ENCODE measurements at places on chromosomes 16 and 17.

DNA sequence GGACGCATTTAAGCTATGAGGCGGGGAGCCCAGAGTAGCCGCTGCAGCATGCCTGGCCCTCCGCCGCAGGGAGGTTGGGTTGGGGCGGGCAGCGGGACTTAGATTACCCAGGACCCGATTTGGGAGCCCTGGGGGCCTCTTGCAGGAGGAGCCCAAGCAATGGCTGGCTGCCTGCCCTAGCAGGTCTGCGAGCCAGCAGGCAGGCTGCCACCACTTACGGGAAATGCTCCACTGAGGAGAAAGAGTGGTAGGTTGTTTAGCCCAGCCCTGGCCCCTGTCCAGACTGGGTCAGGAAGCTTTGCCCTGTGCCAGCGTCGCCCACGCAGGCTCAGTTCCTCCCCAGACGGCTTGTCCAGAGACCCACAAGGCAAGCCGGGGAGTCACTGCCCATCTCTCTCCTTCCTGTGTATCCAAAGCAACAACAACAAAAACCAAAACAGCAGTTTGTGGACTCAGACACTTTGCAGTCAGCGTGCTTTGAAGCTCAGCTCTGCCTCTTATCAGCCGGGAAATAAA lies 10.3 kb upstream of the TVP23A start:
- H3K4me1 ChIP-seq: peaks cover 51% of the 10 kb centered on the region
- DNase-seq: peak; percentile 94
- H3K27ac ChIP-seq: peak overlapping the region; percentile 93
- no peaks in the 10 kb centered on the region for H3K36me3 ChIP-seq
- no peak overlapping the region for H3K4me3 ChIP-seq
- H3K27me3 ChIP-seq: no peaks in the 10 kb centered on the region

DNA sequence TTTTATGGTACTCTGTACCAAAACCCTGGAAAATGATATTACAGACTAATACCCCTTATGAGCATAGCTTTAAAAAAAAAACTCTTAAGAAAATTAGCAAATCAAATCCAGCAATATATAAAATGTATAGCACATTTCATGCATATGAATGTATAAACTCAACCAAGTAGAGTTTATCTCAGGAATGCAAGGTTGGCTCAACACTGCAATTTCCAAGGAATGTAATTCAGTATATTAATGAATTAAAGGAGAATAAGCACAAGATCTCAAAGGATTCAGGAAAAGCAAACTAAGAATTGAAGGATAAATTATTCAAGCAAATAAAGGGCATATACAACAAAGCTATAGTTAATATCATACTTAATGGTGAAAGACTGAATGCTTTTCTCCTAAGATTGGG lies 61.9 kb upstream of the RPL38 start:
- no peaks in the 10 kb centered on the region for H3K27me3 ChIP-seq
- no peak for DNase-seq
- no peaks in the 10 kb centered on the region for H3K36me3 ChIP-seq
- no peak overlapping the region for H3K27ac ChIP-seq
- H3K4me1 ChIP-seq: no peaks in the 10 kb centered on the region

DNA sequence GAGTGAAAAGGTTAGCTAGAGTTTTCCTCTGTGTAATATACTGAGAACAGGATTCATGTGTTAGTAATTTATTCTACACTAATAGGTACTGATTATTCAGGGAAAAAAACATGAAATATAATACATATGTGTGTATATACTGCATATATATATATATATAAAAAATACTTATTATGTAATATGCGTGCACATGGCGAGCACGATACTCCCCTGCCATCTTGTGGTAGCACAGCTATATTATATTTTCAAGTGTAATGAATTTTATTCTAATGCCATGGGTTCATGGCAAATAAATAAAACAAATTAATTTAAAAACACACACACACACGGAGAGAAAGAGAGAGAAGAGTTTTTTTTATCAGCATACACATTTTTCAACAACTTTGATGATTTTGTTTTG lies 460.6 kb downstream of the KCNJ2 start:
- DNase-seq: no peak
- no peak overlapping the region for H3K27ac ChIP-seq
- no peaks in the 10 kb centered on the region for H3K4me1 ChIP-seq
- no peaks in the 10 kb centered on the region for H3K36me3 ChIP-seq
- H3K4me3 ChIP-seq: no peak overlapping the region

DNA sequence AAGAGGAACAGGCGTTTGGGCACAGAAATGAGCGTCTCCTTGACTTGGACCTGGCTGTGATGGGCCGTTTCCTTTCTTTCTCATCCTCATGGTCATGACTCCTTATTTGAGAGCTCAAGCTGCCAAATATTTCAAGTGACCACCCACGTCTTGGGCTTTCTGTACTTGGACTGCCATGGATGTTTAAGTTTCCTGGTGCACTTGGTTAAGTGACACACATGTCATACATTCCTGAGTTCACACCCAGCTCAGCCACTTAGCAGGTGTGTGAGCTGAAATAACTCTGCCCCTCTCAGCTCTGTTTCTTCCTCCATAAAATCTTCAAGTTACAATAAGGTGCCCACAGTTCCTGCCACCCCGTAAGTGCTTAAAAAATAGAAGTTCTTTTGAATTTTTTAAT lies 114.5 kb downstream of the CLEC16A start:
- H3K4me1 ChIP-seq: peaks cover 4% of the 10 kb centered on the region
- H3K36me3 ChIP-seq: peaks cover 15% of the 10 kb centered on the region
- peak; percentile 68 for DNase-seq

GRCh38 chr16:83744441-83744981 lies 63.3 kb upstream of the HSBP1 start:
- DNase-seq: peak; percentile 65
- H3K27me3 ChIP-seq: no peaks in the 10 kb centered on the region
- no peak overlapping the region for H3K27ac ChIP-seq
- H3K4me1 ChIP-seq: no peaks in the 10 kb centered on the region
- H3K36me3 ChIP-seq: no peaks in the 10 kb centered on the region

GRCh38 chr17:33342025-33342424 lies 48.9 kb upstream of the ASIC2 start:
- H3K4me3 ChIP-seq: no peak overlapping the region
- H3K27ac ChIP-seq: no peak overlapping the region
- no peak for DNase-seq
- H3K4me1 ChIP-seq: no peaks in the 10 kb centered on the region
- no peaks in the 10 kb centered on the region for H3K27me3 ChIP-seq
- no peaks in the 10 kb centered on the region for H3K36me3 ChIP-seq

DNA sequence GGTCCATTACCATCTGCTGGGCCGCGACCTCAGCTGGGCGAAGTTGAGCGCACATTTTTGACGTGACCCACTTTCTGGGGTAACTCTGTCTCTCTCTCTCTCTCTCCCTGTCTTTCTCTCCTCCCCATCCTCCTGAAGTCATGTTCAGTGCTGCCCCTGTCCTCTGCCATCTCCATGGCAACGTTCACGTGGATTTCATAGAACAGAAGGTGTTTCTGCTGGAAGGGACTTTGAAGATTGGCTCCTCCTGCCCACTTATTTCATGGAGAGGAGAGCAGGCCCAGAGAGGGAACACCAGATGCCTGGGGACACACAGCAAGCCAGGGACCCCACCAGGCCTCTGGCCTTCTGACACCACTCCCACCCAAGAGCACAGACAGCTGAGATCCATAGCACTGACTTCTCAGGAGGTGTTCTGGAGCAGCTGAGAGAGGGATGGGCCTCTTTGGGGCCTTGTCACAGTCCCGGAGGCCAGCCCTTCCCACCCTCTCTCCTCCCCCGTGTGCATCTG lies 4.2 kb upstream of the CCNF start:
- H3K27ac ChIP-seq: no peak overlapping the region
- no peaks in the 10 kb centered on the region for H3K27me3 ChIP-seq
- H3K36me3 ChIP-seq: no peaks in the 10 kb centered on the region
- DNase-seq: no peak
- no peak overlapping the region for H3K4me3 ChIP-seq

GRCh38 chr17:42103221-42103954 lies 5.1 kb upstream of the ZNF385C start:
- H3K27me3 ChIP-seq: no peaks in the 10 kb centered on the region
- no peak overlapping the region for H3K27ac ChIP-seq
- DNase-seq: no peak
- no peak overlapping the region for H3K4me3 ChIP-seq

DNA sequence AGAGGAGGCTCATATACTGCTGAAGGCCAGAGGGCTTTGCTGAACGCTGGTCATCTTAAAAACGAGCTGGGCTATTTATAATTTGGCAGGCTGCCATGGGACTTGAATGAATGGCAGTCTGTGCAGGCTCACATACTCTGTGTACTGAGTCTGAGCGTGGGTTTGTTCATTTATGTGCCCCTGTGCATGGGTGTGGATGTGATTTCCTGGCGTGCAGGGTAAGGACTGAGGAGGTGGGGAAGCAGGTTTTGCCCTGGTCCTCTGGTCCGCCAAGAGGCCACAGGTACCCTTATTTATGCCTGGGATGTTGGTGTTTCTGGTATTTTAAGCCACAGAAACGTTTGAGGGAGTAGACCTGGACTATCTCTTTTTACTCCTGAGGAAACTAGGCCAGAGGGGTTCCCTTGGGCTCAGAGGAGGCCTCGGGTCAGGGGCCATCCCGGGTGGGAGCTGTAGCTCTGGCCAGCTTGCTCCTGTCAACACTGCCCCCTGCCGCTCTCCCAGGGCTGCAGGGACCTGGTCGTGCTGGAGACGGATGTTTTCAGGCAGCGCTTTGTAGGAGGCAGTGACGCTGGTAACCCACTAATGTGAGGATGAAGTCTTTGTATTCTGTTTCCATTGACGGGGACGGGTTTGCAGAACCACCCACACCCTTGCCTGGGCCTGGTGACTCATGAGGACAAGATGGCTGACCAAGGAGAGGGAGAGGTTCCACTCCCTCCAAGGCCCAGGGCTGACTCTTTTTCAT lies 184.4 kb downstream of the MSI2 start:
- peaks cover 19% of the 10 kb centered on the region for H3K4me1 ChIP-seq
- H3K36me3 ChIP-seq: no peaks in the 10 kb centered on the region
- no peak overlapping the region for H3K4me3 ChIP-seq
- H3K27ac ChIP-seq: no peak overlapping the region

DNA sequence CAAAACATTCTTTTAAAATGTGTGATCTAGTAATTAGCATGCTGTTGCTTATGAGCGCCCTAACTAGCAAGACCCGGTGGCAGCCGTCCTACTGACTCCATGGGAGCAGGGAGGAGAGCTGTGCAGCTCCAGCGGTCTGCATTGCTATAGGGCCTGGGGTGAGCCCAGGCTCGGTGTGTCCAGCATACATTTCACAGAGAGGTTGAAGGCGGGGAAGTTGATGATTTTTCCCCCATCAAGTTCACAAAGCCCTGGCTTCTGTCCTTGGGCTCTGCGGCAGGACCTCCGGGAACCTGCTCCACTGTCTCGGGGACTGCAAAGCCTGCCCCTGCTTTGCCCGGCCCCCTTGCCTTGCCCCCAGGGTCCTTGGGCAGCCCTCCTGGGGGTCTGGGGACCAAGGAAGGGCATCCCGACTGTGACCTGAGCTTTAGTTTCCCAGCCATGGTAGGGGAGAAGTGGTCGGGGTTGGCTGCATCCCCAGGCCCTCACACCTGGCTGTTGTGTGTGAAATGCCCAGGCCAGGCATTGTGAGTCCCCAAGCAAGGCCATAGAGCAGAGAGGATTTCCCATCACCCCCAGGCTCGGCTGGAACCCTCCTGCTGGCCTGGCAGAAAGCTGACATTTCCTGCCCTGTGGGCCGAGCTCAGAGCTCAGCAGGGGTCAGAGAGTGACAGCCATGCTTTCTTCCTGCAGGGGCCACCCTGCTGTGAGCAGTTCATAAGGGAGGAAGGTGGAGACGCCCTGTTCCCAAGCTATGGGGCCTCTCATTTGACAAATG lies 24.8 kb downstream of the KCNJ12 start:
- no peaks in the 10 kb centered on the region for H3K36me3 ChIP-seq
- peaks cover 18% of the 10 kb centered on the region for H3K4me1 ChIP-seq
- H3K27me3 ChIP-seq: no peaks in the 10 kb centered on the region

DNA sequence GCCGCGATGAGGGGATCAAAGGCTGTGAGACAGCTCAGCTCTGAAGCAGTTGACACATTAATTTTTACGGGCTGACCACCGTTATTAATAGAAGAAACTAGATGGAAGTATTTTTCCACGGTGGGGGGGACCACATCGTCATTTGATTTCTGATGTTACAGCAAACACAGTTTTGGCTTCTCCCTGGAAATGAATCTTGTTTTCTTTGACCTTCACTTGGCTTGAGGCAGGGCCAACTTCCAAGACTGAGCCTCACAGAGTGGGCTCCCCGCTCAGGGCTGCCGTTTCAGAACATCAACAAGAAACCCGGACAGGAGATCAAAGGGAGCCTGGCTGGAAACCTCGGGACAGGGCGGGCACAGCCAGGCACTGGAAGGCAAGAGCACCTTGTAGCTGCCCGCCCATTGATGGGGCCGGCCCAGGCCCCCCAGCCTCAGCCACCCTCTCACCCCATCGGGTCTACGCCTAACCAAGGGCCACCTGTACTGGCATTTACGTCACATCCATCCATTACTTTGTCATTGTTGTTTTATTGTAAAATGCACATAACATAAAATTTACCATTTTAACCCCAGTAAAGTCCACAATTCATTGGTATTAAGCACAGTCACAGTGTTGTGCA lies 124.6 kb downstream of the C16orf95 start:
- no peak overlapping the region for H3K27ac ChIP-seq
- H3K36me3 ChIP-seq: no peaks in the 10 kb centered on the region
- H3K4me3 ChIP-seq: no peak overlapping the region
- DNase-seq: no peak
- no peaks in the 10 kb centered on the region for H3K4me1 ChIP-seq

GRCh38 chr16:85883813-85884212 lies 15.1 kb upstream of the IRF8 start:
- H3K4me1 ChIP-seq: no peaks in the 10 kb centered on the region
- no peaks in the 10 kb centered on the region for H3K27me3 ChIP-seq
- H3K36me3 ChIP-seq: no peaks in the 10 kb centered on the region
- no peak overlapping the region for H3K4me3 ChIP-seq

GRCh38 chr16:75265911-75266701 lies 14.7 kb upstream of the BCAR1 start:
- H3K4me1 ChIP-seq: peaks cover 43% of the 10 kb centered on the region
- peak; percentile 82 for DNase-seq
- H3K4me3 ChIP-seq: peak overlapping the region; percentile 60
- H3K27ac ChIP-seq: peak overlapping the region; percentile 95
- peaks cover 6% of the 10 kb centered on the region for H3K36me3 ChIP-seq

DNA sequence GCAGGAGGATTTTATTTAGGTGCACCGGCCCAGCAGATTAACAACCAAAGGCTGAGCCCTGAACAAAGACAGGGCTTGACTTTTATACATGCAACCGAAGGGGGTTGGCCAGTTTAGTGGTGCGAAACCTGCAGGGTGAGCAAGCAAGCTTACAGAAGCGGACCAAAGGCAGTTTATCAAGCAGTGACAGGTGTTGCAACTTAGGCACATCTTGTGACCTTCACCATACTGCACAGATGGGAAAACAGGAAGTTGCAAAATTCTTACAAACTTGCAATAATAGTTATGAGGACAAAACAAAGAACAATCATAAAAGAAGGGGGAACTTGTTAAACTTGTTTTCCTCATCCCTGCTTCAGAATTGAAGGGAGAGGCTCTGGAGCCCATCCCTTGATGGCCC lies 1265.1 kb downstream of the CDH8 start:
- no peak overlapping the region for H3K4me3 ChIP-seq
- H3K27me3 ChIP-seq: no peaks in the 10 kb centered on the region
- no peaks in the 10 kb centered on the region for H3K36me3 ChIP-seq
- H3K27ac ChIP-seq: no peak overlapping the region
- DNase-seq: no peak
